ENCODE measurements at places on chromosomes 16 and 17. TPM values are rescaled to one million over a fixed set of nuclear protein-coding genes. Genes with fewer than 3 reads are reported as not detected.
A peak's percentile ranks its signal among the peaks of the same experiment; 100 is the strongest.

- DNase-seq: no peak
Measured at GRCh38 chr16:47774661-47775060, 313.5 kb downstream of the PHKB start.

GRCh38 chr17:8710813-8711212 lies 33.8 kb downstream of the CCDC42 start:
- DNase-seq: no peak

The LGALS9 gene
- 8.5 TPM for polyA plus RNA-seq

DNA sequence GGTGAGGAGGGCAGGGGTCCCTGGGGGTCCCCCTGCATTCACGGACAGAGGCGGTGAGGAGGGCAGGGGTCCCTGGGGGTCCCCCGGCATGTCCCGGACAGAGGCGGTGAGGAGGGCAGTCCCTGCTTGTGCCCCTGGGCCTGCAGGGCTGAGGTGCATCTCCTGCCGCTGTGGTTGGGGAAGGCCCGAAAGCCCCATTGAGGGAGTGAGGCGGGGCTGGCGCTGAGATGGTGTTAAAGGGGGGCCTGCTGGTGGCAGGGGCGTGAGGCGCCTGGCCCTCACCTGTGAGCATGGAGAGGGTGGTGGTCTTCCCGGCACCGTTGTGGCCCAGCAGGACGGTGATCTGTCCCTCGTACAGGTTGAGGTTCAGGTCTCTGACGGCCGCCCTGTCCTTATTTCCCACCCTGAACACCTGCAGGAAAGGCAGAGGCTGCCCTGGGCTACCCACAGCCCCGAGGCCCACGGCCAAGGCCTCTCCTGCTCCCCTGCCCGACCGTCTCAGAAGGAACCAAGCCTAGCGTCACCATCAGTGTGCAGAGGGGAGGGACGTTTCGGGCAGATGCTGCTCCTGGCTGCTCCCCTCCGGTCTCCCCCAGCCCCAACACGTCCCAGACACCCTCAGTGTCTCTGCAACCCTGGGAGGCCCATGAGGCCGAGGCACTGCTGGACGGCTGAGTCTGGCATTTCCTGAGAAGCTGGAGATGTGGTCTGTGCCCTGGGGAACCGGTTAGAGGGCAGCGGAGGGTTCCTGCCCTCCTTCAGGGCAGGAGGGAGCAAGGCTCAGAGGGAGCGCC lies 31.4 kb upstream of the RNPS1 start:
- DNase-seq: no peak

GRCh38 chr16:66752958-66753357 lies 1.5 kb upstream of the DYNC1LI2 start:
- DNase-seq: no peak

DNA sequence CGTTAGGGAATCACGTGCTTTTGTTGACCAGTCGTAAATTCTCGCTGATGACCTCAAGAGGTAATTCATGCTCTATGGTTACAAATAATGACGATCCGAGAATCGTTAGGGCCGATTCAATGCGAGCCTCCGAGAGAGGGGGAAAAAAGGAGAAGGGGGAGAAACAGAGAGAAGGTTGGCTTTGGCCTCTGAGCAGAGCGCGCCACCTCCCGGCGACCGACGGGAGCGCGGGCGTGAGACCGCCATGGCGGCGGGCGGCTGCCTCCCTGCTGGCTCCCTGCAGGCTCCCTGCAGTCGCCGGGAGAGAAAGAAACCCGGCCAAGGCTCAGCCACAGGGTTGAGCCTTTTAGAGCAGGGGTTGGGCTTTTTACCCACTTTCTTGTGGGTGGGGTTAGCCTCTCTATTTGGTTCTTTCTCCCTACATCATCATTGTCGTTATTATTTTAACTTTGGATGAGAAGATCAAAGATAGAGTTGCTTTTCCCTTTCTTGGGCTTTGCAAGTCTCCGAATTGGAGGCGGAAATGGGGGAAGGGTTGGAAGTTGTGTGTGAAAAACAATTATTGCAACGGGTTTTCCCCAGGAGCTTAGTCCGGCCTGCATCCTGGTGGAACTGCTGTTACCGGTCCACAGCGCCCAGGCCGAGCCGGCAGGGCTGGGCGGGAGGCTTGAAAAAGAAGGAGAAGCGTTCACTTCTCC lies 410 bp upstream of the HOXB5 start:
- peak; percentile 44 for DNase-seq

- DNase-seq: no peak
Measured at GRCh38 chr16:9900576-9900975, 281.7 kb downstream of the GRIN2A start.

DNA sequence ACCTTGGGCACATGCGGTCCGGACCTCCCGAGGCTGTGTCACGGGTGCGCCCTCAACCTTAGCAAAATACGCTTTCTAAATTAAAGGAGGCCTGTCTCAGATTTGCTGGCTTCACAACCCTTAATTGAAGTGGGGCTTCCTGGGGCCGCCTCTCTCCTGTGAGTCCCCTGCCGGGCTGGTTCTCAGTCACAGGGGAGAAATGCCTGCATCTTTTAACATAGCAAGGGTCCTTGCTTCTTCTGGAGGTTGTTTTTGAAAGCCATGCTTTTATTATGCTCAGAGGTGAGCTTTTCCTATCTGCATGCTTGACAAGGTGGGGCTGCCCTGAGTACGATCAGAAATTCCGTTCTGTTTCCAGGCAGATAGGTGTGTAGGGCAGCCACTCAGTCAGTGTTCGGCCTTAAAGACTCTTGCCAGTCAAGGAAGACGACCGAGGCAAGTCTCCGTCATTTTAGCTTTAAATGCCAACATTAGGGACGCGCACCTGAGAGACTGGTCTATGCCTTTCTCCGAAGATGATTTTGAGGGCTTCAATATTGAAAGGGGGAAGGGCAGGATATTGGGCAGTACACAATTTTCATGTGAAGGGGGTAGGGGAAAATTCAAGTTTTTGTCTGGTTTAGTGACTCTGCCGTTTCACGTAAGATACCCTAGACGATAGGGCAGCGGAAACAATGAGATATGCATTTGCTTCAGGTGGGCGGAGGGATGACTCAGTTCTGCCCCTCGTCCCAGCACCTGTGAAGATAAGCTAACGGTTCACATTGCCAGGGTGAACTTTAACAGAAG lies 5.5 kb upstream of the SLC7A5 start:
- no peak for DNase-seq

DNA sequence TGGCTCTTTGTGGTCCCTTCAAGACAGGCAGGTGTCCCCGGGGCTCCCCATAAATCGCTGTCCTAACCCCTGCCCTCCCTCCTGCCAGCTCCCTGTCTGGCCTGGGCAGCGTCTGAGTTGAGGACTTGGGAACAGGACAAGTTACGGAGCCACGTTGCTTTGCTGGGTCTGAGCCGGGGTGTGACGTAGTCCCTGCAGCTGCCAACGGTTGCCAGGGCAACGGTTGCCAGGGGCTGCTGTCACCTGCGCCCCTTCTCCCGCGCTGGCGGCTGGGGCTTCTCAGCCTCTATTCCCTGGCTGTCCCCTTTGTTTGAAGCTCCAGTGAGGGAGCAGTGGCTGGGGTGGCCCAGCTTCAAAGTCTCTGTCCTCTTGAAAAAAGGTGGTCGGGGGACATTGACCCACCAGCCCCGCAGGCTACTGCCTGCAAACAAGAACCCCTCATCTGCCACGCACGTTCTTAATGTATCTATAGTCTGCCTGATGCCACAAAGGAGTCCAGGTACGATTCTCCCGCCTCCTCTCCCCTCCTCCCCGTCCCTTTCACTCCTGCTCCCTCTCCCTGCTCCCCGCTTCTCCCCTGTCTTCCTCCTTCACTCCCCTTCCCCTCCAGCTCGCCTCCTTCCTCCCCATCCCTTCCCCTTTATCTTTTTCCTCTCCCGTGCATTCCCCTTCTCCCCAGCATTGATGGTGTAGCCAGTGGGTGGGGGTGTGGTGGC lies 10.9 kb downstream of the ADGRG1 start:
- DNase-seq: no peak

DNA sequence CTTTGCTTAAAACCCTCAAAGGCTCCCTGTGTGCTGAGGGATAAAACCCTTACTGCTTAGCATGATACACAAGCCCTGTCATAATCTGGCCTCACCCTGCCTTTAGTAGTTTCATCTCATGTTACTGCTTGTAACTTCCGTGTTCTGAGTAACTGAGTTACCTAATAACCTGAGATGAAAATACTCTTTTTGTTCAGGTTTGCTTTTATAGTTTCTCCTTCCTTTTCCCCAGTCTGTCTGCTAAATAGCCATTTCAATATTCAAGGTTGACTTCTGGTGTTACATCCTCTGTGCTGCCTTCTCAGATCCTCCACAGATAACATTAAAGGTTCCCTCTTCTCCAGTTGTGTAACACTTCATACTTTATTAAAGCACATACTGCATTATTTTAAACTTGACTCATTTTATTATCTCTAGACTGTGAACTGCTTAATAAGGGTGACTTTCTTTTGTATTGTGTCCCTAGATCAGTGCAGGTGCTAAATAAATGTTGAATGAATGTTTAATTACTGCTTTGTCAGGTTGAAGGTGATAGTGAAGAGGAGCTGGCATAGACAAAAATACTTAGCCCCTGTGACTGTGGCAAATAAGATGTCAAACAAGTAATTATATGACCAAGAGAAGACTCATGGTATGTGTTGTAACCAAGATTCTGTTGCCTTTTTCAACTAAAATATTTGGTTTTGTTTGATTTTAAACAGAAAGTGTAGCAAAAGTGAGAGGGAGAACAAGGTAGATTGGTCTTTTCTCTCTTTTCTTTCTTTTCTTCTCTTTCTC lies 47.8 kb downstream of the NFAT5 start:
- DNase-seq: no peak

- no peak for DNase-seq
Measured at GRCh38 chr16:25395528-25395927, 137.9 kb upstream of the ZKSCAN2 start.

The ACAP1 gene
- polyA plus RNA-seq: 11.3 TPM

DNA sequence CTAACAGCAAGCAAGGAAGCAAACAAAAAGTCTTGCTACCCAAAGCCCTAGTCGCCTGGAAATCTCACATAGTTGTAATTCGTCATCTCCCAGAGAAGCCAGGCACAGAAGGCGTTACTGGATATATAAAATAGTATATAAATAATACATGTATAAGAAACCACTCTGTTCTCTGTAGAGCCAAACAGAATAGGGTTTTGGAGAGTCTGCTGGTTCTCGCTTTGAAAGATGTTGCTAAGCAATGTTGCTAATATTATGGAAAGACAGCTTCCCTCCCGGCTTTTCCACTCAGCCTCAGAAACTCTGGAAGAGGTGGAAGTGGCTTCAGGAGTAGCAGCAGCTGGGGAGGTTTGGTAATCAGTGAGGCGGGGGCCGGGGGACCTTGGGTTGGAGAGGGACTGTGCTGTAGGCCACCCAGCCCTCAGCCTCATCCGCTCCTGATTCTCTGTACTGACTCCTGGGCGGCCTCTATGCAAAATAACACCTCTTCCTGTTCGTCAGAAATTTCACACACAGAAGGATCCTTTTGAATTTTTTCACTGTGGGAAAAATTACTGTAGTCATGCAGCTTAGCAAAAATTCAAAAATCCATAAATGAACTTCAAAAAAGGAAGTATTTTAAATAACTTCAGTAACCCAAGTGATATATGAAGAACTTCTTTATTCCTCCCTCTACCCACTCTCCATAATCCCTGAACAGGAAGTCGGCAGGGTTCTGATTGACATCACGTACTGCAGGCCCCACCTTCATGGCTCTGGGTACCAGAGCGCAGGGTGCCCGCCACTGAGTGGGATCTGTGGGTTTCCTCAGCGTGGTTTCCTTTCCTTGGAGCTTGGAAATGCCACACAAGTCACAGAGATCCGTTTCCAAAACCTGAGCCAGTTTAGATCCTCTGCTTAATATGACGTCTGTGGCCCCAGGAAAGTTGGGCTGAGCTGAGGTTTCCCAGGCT lies 51.4 kb downstream of the RAP1GAP2 start:
- no peak for DNase-seq

- DNase-seq: no peak
Measured at GRCh38 chr16:85853547-85854545, 45.1 kb upstream of the IRF8 start.

The PABPN1L gene
- 0.11 TPM for polyA plus RNA-seq

DNA sequence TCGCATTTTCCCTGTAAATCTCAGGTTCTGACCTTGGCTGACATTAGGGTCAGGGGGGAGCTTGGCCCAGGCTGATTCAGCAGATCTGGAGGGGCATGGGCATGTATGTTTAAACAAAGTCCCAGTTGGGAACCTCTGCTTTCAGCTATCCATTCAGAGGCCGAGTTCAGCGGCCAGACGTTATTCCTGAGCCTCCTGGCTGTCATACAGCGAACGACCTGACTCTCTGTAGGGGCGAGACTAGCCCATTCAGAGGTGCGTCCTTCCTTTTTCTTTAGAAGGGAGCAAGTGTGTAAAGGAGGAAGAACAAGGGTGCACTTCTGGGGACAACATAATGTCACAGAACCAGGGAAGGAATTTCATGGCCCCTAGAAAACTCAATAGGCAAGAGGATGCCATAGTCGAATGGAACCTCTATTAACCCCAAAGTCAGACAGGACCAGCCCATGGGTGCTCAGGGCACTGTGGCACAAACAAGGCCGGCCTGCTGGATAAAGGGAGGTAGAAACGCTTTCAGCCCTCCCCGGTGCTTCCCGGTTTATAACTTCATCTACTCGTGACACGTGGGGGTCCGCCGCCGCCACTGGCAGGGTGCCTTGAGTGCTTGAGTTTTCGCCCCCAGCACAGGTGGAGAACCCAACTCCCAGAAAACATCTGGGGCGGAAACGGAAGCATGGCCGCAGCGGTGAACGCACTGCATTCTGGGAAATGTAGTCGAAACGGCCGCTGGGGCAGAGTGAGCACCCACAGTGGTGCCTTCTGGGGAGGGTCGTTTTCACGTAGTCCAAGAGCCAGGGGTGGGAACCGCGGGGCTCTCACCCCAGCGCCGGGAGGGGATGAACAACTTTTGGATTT lies 33.2 kb upstream of the PLCG2 start:
- DNase-seq: peak; percentile 35

The CIITA gene
- 3.2 TPM for polyA plus RNA-seq

The CD79B gene
- 2.3 TPM for polyA plus RNA-seq

Measured in forelimb muscle (tissue), 1 donor.